T-helper 17 cell (primary cell): ENCODE measurements at places on chromosomes 2 and 18.
A peak's percentile ranks its signal among the peaks of the same experiment; 100 is the strongest.

GRCh38 chr2:218079943-218080913 is 11.2 kb downstream of the RUFY4 start:
- DNase-seq: no peak

DNA sequence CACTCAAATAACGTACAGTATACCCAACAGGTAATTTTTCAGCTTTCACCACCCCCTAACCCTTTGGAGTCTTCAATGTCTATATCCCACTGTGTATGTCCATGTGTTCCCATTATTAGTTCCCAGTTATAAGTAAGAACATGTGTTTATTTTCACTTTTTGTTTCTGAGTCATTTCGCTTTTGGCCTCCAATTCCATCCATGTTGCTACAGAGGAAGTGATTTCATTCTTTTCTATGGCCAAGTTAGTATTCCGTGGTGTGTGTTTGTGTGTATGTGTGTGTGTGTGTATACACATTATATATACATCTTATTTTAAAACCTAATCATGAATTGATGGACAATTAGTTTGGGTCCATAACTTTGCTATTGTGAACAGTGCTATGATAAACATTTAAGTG is 464.4 kb downstream of the CMPK2 start:
- no peak for DNase-seq

- DNase-seq: no peak
Observed at GRCh38 chr2:587087-587960, 89.9 kb downstream of the TMEM18 start.

DNA sequence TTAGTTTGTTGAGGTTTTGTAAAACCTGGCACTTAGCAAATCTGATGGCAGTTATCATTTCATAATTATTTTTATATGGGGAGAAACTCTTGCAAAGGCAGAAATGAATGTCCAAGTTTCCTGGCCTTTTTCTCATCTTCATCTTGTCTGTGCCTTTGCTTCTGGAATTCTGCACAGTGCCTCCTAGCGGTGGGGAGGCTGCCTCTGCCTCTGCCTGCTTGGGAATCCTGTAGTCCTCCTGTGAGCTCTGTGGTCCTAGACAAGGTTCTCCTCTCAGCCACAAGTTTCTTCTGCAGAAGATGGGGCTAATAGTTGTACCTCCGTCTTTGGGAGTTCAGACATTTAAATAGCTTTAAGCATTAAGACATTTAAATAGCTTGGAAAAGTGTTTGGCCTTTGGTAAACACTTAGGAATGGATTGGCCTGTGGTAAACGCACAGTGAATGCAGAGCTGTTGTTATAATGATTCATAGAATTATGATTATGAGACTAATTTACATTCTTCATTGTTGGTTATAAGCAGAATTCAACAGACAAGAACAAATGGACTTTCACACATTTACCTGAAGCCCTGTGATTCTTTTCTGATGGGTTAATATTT is 101.2 kb downstream of the ZNF236 start:
- no peak for DNase-seq

GRCh38 chr18:57258131-57258777 is 94.1 kb upstream of the ST8SIA3 start:
- no peak for DNase-seq

DNA sequence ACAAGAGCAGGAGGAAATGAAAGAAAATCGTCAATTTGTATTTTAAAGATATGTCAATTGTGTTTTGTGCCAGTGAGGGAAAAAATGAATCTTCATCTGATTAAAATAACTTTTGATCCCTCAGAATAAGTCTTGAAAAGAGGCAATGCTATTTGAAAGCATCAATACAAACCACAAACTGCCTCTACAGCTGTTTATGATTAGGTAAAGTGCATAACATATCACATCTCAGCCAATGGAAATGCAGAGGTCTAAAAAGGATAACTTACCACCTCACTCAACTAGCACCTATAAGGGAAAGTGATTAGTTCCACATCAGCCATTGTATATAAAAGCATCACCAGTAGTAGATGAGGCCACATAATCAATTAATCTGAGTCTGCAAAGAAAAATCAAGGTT is 492.2 kb upstream of the CDH2 start:
- no peak for DNase-seq

- DNase-seq: no peak
Observed at GRCh38 chr2:14288016-14288415, 344.5 kb upstream of the LRATD1 start.

DNA sequence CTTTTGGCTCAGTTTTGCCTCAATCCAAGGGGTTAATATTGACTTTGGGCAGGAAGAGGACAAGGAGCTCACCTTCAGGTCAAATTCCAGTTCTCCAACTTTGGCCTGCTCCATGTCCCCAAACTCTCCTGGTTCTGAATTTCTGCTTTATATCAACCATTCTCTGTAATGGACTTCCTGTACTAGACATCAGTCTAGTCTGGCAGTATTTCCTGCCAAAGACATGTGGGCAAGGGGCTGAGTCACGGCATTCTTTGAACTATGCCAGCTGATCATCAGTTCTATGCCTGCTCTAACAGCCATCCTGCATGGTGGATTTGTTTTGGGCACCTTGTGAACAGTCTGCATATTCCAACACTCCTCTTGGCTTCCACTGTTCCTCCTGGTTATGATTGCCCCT is 199.4 kb downstream of the ZEB2 start:
- peak; percentile 16 for DNase-seq

DNA sequence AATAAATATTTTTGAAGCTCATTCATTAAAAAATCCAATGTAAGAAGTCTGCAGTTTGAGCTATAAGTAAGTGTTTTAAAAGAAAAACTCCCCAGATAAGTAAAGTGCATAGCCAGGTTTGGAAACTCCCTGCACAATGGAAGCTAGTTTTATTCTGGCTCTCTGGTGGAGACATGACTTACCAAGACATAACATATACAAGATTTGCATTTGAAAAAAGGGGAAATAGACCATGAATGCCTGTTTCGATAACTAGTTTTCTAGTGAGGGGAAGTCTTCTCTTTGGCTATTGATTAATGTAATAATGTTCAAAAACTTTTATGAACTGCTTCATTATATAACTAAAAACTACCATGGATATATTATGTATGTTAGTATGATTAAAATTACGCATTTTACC is 435.2 kb downstream of the ARHGAP15 start:
- DNase-seq: no peak

DNA sequence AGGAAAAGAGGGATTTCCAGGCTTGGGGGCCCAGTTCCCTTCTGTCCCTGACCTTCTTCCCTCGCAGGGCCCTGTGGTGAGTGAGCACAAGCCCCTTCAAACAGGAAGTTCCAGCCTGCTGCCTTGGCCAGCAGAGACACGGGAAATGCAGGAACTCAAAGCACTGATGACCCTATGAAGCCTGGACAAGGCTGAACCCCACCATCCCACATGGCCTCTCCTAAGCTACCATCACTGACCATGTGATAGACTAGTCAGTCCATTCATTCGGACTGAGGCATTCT is 196.4 kb downstream of the TNS1 start:
- no peak for DNase-seq

- no peak for DNase-seq
Observed at GRCh38 chr2:79831961-79832360, 319.1 kb downstream of the CTNNA2 start.

DNA sequence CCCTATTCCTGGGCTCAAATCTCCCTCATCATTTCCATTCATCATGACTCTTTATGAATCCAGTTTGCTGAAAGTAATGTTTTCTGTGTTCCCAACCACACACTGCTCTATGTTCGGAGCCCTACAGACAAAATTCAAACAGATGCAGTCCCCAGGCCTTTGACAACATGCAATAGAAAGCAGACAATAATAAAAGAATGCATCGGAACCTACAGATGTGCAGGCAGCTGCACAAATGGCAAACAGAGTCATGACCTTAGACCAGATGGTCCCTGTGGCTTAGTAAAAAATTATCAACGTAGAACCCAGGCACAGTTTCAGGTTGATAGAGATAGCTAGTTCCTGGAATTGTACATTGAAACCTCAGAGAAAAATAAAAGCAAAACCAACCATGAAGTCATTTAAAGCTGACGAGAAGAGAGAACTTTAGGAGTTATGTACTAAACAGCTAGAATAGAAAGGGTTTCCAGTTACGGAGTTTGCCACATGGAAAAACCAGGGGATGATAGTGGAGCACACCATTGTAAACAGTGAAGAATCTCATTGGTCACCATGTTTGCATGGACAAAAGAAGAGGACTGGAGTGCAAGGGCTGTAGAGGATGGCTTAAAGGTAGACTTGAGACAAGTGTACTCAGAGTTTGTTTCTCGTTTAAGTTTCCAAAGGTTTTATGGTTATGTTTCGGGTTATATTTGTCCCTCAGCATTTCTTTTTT is 23.2 kb upstream of the ACVR1 start:
- DNase-seq: no peak

- DNase-seq: no peak
Observed at GRCh38 chr2:212535996-212536816, 2.4 kb downstream of the ERBB4 start.

GRCh38 chr2:109255654-109256053 is 126.6 kb downstream of the SH3RF3 start:
- DNase-seq: no peak

DNA sequence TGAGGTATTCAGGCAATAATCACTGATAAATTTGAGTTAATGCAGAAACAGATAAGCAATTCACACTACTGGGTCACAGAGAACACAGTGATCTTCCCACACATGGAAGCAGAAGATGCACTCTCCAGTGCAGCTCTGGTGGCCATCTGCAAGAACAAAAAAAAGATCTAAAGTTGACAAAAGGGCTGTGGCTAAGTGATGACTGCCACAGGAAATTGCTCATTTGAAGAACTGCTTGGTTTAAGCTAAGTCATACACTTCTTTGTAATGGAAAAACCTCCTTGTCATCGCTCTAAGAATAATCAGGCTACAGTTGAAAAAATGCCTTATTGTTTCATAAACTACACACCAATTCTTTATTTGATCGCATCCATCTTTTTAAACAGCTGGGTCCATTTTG is 115.1 kb downstream of the DTNB start:
- no peak for DNase-seq

DNA sequence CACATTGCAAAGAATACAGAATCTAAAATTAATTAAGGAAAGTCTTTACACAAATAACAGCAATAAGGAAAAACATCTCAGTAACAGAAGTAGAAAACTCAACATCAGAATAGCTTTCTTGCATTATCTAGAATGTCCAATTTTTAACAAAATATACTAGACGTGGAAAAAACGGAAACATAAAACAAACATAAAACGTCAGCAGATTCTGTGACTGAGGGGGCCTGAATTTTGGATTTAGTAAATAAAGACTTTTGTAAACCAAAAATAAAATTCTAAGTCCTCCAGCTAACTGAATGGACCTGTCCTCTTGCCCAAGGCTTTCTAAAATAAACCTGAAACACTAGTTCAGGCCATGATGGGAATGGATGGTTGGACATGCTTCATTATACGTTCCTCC is 773.5 kb upstream of the LRRTM1 start:
- DNase-seq: no peak

GRCh38 chr18:36702401-36703013 is 126.3 kb downstream of the TPGS2 start:
- DNase-seq: no peak

DNA sequence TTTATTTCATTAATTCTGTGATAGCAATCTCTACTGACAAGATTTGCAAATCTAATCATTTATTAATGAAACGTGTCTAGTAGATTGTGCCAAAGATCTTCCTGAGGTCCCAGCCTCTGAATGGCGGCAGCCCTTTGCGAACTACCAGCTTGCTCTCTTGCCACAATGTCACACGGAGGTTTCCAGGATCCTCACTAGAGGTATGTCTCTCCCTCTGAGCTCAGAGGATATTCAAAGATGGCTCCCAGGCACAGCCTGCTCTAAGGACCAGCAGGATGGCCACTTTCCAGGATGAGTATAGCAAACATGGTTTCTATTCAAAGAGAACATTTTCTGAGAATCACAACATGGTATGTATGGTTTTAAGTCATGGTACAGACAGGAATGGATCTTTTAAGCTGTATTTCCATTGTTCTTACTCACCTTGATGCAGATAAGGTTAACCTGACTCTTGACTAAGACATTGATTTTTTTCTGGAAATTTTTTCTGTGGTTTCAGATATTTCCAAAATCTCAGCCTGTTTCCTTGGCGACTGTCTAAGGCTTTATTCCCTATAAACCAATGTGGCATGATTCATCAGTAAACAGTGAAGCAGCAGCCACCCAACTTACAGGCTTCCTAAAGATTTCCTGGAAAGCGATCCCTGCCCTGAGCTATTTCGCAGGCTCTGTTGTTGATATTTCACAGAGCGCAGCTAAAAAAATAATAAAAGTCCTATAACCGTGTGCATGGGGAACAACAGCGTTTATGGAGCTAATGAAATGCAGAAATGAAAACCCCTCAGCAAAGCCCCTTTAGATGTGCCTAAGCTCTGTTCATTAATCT is 54.1 kb upstream of the KLF7 start:
- DNase-seq: no peak

DNA sequence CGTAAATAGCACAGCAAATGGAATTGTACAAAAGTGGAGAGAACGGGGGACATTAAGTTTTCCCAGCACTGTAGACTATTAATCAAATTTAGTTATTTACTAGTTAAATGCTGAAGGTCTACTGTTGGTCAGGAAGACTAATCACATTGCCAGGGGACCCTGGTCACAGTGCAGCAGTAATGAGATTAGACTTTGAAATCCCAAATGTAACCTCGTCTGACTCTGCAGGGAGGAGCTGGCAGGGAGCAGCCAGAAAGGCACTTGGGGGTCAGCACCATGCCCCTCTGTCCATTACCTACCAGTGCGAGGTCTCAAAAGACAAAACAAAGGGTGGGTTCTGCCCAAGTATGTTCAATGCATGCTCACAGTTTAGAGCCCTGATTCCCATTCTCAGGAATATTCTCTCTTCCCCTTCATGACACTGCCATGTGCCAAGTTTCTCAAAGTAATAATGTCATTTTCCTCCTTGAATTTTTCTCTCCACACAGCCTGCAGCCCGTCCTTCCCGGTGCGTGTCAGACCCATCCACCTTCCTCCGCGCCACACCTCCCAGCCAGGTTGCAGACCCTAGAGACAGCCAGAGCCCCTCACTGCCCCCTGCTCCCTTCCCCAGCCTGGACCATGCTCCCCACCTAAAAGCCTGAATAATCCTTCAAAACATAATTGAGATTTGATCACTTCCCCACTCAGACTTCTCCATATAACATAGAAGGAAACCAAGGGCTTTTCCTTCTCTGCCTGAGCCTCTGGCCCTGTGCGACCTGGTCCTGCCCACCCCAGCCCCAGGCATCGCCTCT is 52.5 kb downstream of the TMEM18 start:
- no peak for DNase-seq

GRCh38 chr2:30823452-30823851 is 16.2 kb upstream of the CAPN13 start:
- DNase-seq: no peak
